Heart left ventricle (tissue), 16 donors: ENCODE measurements at places on chromosomes 12 and 14. TPM values are rescaled to one million over a fixed set of nuclear protein-coding genes. Genes with fewer than 3 reads are reported as not detected.

DTX1 gene
- 2.5 TPM for total RNA-seq

NEK9 gene
- total RNA-seq = 86.3 TPM

NFE2 gene
- total RNA-seq = 1.7 TPM

KRT83 gene
- total RNA-seq = not detected

CD27 gene
- not detected for total RNA-seq

CCDC38 gene
- total RNA-seq = not detected

PELI2 gene
- total RNA-seq = 5.2 TPM

GARIN6 gene
- not detected for total RNA-seq

MAP1LC3B2 gene
- 4.8 TPM for total RNA-seq

MORN3 gene
- 0.24 TPM for total RNA-seq

GDF3 gene
- not detected for total RNA-seq

SMOC1 gene
- 0.63 TPM for total RNA-seq

RPGRIP1 gene
- total RNA-seq = 0.72 TPM

KCNA5 gene
- total RNA-seq = 2.2 TPM

SLC35F4 gene
- not detected for total RNA-seq

PPP1R36 gene
- total RNA-seq = 1.0 TPM

INHBC gene
- total RNA-seq = not detected

VASH1 gene
- 11.1 TPM for total RNA-seq

SERPINA9 gene
- not detected for total RNA-seq

SOAT2 gene
- total RNA-seq = not detected

STYK1 gene
- total RNA-seq = not detected

MGAT4C gene
- 0.13 TPM for total RNA-seq

KRT3 gene
- not detected for total RNA-seq

ERG28 gene
- total RNA-seq = 7.4 TPM

NOS1 gene
- total RNA-seq = 0.05 TPM

NUMB gene
- total RNA-seq = 35.5 TPM

PMEL gene
- total RNA-seq = 1.3 TPM

TMEM119 gene
- total RNA-seq = 1.0 TPM

KRT86 gene
- not detected for total RNA-seq

AICDA gene
- total RNA-seq = not detected

TNFAIP2 gene
- total RNA-seq = 253 TPM

RNU4-1 gene
- 510 TPM for total RNA-seq

MUCL1 gene
- not detected for total RNA-seq

IQSEC3 gene
- total RNA-seq = 0.53 TPM

LAG3 gene
- total RNA-seq = not detected

IAPP gene
- not detected for total RNA-seq

ANO2 gene
- 3.4 TPM for total RNA-seq

LYZ gene
- total RNA-seq = 7.1 TPM

IGFBP6 gene
- 121 TPM for total RNA-seq

GALNT9 gene
- total RNA-seq = not detected

ANKLE2 gene
- total RNA-seq = 21.5 TPM

ITPK1 gene
- total RNA-seq = 71.7 TPM

TOMM20L gene
- not detected for total RNA-seq

WSCD2 gene
- 0.53 TPM for total RNA-seq

VRTN gene
- total RNA-seq = not detected

KCNC2 gene
- total RNA-seq = not detected

CCDC175 gene
- not detected for total RNA-seq

CACNA2D4 gene
- 0.93 TPM for total RNA-seq

PIWIL1 gene
- total RNA-seq = not detected

GUCY2C gene
- total RNA-seq = not detected

PYM1 gene
- total RNA-seq = 13.2 TPM

MTRFR gene
- 12.7 TPM for total RNA-seq

RNASE11 gene
- not detected for total RNA-seq

GPD1 gene
- total RNA-seq = 13.5 TPM

RASSF9 gene
- 5.8 TPM for total RNA-seq

SIX6 gene
- not detected for total RNA-seq

ASCL1 gene
- not detected for total RNA-seq

GZMB gene
- total RNA-seq = 0.49 TPM
